ENCODE measurements at places on chromosomes 3 and 15.

GRCh38 chr15:25829073-25829472, 34.1 kb downstream of the ATP10A start:
- DNase-seq, result no peak

GRCh38 chr3:98786364-98787006, 23.3 kb downstream of the ST3GAL6 start:
- no peak for DNase-seq

DNA sequence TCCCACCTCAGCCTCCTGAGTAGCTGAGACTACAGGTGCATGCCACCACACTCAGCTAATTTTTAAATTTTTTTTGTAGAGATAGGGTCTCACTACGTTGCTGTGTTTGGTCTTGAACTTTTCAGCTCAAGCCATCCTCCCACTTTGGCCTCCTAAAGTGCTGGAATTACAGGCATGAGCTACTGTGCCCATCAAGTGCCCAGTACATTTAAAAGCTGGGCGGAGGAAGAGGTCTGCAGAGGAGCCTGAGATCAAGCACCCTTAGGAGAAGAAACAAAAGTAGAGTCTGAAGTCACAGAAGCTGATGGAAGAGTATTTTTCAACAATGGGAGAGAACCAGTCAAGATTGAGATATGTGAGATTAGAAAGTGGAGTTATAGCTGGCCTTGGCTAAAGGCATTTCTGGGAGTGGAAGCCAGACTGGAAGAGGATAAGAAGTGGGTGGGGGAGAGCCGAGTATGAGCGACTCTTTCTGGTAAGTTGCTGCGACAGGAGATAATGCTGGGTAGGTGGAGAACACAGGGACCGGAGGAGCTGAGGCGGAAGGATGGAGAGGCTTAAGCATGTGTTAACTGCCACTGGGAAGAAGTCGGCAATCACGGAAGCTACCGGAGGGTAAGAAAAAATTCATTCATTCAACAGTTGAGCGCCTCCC, 782 bp upstream of the IREB2 start:
- no peak for DNase-seq

GRCh38 chr15:40379853-40380252, 2.7 kb upstream of the KNSTRN start:
- DNase-seq, result no peak

DNA sequence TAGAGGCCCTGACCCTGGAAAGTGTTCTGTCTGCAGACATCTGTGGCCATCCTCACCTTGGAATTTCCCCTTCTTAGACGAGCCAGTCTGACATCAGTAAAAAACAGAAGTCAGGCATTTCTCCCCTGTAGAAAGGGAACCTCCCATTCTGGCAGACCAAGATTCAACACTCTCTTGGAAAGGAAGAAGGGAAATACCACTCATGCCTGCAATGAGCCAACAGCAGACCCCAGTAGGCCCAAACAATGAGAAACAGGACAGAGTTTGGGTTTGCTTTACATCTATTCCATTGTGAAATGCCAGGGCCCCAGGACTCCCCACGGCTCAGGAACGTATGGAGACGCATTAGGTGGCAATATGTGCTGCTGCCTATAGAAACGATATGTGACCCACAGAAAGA, 264.0 kb upstream of the NSMCE3 start:
- DNase-seq, result no peak

- no peak for DNase-seq
Observed at GRCh38 chr3:24161841-24162240, 216.8 kb downstream of the NR1D2 start.

DNA sequence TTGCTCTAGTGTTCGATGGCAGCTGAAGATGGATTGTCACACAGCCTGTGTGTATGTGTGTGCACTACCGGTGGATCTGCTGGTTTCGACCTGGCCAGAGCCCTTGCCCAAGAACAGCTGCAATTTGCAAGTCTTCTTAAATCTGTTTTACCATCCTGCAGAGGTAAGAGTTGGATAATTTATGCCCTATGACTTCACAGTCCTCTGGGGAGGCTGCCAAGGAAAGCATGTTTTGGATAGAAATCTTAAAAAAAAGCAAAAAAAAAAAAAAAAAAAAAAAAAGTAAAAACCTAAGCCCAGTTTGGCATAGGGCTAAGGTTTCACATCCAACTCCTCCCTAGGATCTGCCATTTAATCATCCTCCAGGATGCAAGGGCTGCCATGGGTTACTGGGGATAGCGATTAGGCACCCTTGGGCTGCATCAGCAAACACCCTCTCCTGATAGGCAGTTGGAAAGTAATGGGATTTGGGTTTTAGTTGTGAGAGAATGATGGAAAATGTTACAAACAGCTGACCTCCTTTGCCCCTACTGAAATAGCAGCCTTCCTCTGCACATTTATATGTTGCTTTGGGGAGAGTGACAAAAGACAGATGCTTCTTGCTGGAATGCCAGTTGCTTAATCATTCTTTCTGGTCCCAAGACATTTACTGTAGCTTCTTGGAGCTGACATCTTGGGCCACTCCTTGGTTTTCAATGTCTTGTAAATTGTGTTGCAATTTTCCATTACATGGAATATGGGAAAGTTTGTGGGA, 35.4 kb downstream of the CD200R1L start:
- DNase-seq, result no peak

- DNase-seq, result no peak
Observed at GRCh38 chr15:62057341-62057980, 2.8 kb downstream of the VPS13C start.

GRCh38 chr15:39281094-39281493, 299.8 kb upstream of the THBS1 start:
- no peak for DNase-seq
